Thoracic aorta endothelial cell (primary cell): ENCODE measurements at places on chromosomes 5 and 9. TPM values are rescaled to one million over a fixed set of nuclear protein-coding genes. Genes with fewer than 3 reads are reported as not detected.

The FRMD3 gene
- 24.6 and 29.2 TPM in 2 replicates for total RNA-seq

The CDO1 gene
- total RNA-seq = 1.5 and 3.5 TPM in 2 replicates

The MYMK gene
- not detected in 2 replicates for total RNA-seq

The DENND4C gene
- 114 and 122 TPM in 2 replicates for total RNA-seq

The HMGXB3 gene
- total RNA-seq = 34.7 and 39.3 TPM in 2 replicates

The CCDC192 gene
- not detected in 2 replicates for total RNA-seq
